NCI-H510A (cell line): ENCODE measurements at places on chromosomes 1 and 21.

GRCh38 chr1:216450227-216450626 is 27.0 kb upstream of the USH2A start:
- DNase-seq, result no peak

DNA sequence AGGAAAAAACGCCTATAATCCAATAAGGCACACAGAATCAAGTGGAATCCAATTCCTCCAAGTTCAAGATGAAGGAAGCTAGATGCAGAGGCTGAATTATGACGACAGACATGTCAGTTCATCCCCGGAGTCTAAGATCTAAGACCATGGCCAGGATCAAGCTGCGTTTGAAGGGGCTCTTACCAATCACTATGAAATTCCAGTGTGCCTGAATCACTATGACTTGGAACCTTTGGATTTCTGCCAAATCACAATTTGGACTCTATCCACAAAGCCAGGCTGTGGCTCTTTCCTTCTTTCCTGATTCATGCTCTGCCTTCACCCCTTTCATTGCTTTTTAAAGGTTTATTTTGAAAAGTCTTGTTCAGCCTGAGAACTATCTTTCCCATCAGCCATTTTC is 17.1 kb downstream of the OLIG2 start:
- DNase-seq, result no peak

DNA sequence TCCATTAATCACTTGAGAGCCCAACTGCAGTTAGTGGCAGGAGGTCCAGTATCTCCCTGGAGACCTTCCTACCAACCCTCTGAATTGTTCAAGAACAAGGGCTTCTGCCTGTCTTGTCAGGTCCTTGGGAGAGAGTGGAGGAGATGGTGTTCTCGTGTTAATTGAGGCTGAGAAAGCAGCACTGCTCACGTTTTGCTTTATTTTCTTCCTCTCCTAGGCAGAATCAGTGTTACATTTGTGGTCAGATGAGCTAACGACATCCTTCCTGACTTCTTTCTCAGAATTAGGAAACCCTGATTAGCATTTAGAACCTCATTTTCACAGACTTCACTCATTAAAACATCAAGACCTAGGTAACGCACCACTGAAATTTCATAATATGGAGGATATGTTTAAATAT is 26.4 kb upstream of the LRIG2 start:
- no peak for DNase-seq

- DNase-seq, result no peak
Measured at GRCh38 chr1:145992958-145993617, 3.3 kb downstream of the TXNIP start.

DNA sequence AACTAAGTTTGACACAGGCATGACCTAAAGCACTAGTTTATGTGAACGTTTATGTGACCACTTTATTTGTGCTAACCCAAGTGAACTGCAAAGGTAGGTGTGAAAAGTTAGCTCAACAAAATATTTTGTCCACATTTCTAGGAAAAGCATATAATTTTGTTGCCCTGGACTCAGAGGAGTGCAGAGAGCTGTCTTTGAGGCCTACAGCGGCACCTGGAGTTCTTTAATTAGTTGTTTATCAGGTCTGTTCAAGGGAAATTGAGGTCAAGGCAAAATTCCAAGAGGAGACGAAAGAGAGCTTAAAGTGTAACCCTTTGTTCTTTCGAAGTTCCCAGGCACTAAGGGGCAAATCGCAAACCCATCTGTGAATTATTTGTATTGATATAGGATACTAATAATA is 1.3 kb downstream of the GIPC2 start:
- DNase-seq, result no peak

GRCh38 chr1:230072296-230072695 is 5.3 kb downstream of the GALNT2 start:
- DNase-seq, result no peak

- no peak for DNase-seq
Measured at GRCh38 chr1:224253721-224254120, 70.7 kb downstream of the DEGS1 start.

GRCh38 chr1:86064899-86065298 is 91.7 kb downstream of the COL24A1 start:
- DNase-seq, result no peak
